ENCODE measurements at places on chromosomes 3 and 15.

GRCh38 chr15:70031261-70031660 is 66.5 kb downstream of the TLE3 start:
- no peak for DNase-seq

DNA sequence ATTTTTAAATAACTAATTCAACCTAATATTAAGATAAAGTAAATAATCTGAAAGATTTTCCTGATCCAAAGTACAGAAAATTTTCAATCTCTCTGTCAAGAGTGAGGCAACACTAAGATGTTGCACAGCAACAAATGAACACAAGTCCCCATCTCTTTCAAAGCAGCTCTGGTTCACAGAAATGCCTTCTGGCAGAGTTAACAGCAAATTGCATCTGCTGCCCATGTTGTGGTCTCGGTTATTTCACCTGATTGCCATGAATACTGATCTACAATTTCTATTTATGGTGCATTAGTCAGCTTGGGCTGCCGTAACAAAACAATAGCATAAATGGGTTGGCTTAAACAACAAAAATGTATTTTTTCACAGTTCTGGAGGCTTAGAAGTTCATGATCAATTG is 167.3 kb downstream of the BCHE start:
- no peak for DNase-seq

GRCh38 chr3:2839876-2840275 is 270.3 kb downstream of the IL5RA start:
- DNase-seq: no peak

- no peak for DNase-seq
Measured at GRCh38 chr15:93466380-93466779, 377.4 kb upstream of the RGMA start.

Data from NCI-H510A (cell line).